ENCODE measurements at places on chromosomes 5 and 9. TPM values are rescaled to one million over a fixed set of nuclear protein-coding genes. Genes with fewer than 3 reads are reported as not detected.

SPOCK1 gene
- total RNA-seq, result 70.3 TPM

IL9 gene
- total RNA-seq, result not detected

SPINK13 gene
- total RNA-seq, result not detected

INSL4 gene
- total RNA-seq, result not detected

LCNL1 gene
- 7.0 TPM for total RNA-seq

ARL14EPL gene
- not detected for total RNA-seq

PIP5K1B gene
- total RNA-seq, result 58.7 TPM

CCDC192 gene
- not detected for total RNA-seq

GLDC gene
- not detected for total RNA-seq

PTPN3 gene
- 70.7 TPM for total RNA-seq

- no peak for DNase-seq
- peaks cover 49% of the 10 kb centered on the region for H3K4me1 ChIP-seq
- no peaks in the 10 kb centered on the region for H3K36me3 ChIP-seq
- no peaks in the 10 kb centered on the region for H3K27me3 ChIP-seq
- no peak overlapping the region for H3K4me3 ChIP-seq
Measured at GRCh38 chr9:107292821-107293542, 9.9 kb downstream of the RAD23B start.

- H3K36me3 ChIP-seq, result peaks cover 19% of the 10 kb centered on the region
- H3K4me1 ChIP-seq, result no peaks in the 10 kb centered on the region
- no peak overlapping the region for H3K4me3 ChIP-seq
Measured at GRCh38 chr9:137373611-137373980, 49.4 kb downstream of the EXD3 start.

DNA sequence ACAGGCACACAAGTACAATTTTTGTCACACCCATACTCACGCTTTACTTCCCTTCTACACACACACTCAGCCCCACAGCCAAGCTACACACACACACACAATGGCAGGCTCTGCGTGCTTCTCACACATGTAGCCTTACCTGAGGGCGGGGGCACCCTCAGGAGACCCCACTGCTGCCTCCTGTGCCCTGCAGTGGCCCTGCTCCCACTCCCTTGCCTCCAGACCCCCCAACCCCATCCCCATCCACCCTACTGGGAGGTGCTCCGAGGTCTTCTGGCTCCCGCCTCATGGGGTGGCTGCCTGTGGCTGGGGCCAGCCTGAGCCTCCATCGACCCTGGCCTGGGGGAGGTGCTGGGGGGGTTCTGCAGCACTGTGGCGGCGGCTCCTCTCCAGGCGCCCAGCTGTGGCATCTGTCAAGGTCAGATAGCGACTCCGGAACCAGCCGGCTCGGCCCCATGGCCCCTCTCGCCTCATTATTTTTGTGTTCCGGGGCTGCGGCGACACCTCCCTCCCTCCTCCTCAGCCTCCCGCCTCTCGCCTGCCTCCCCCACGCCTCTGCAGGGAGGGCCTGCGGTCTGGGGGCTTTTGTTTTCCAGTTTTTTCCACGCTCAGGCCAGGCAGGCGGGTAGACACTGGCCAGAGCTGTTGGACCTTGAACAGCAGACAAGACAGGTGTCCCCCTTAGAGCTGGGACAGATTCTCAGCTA lies 21.7 kb downstream of the CXXC5 start:
- H3K4me3 ChIP-seq, result peak overlapping the region; percentile 57
- peak; percentile 65 for DNase-seq
- H3K4me1 ChIP-seq, result peaks cover 92% of the 10 kb centered on the region
- H3K36me3 ChIP-seq, result no peaks in the 10 kb centered on the region
- H3K27me3 ChIP-seq, result no peaks in the 10 kb centered on the region
- peak overlapping the region; percentile 90 for H3K27ac ChIP-seq

- DNase-seq, result no peak
- no peaks in the 10 kb centered on the region for H3K27me3 ChIP-seq
- H3K27ac ChIP-seq, result no peak overlapping the region
- peaks cover 16% of the 10 kb centered on the region for H3K4me1 ChIP-seq
Measured at GRCh38 chr9:35609001-35609819, 4.1 kb downstream of the TESK1 start.

DNA sequence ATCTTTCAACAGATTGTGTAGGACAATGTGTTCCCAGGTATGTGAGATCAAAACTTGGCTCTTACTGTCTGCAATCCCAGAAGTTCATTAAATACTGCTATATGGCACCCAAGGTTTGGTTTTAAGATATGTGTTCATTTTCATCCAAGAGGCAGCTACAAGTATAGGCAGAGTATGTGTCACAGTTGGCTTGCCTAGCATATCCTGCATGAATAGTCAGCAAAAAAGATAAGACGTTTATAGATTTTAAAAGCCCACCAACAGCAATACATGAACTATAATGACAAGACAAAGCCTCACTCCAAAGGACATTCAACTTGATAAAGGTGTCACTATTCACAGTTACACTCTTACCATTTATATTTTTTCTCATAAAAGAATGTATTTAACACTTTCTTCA lies 99.1 kb downstream of the BNC2 start:
- no peaks in the 10 kb centered on the region for H3K36me3 ChIP-seq
- H3K4me3 ChIP-seq, result no peak overlapping the region
- no peak overlapping the region for H3K27ac ChIP-seq
- peaks cover 5% of the 10 kb centered on the region for H3K27me3 ChIP-seq
- H3K4me1 ChIP-seq, result no peaks in the 10 kb centered on the region
- no peak for DNase-seq

DNA sequence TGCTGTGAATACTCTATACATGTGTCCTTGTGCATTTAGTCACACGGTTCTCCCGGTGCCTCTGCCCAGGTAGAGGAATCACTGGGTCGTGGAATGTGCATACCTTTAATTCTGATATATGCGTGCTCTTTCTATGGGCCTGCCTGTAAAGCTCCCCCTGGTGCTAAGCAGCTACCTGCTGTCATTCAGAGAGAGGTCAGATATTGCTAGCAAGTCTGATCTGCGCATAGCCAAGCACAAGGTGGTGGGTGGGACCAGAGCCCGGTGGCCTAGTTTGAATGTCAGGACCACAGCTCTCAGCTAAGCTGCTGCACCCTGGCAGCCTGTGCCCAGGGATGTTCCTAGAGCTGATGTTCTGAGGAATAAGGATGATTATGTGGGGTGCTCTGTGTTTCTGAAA lies 33.4 kb downstream of the TJP2 start:
- H3K27ac ChIP-seq, result peak overlapping the region; percentile 41
- peak; percentile 38 for DNase-seq
- no peaks in the 10 kb centered on the region for H3K27me3 ChIP-seq
- H3K4me1 ChIP-seq, result peaks cover 58% of the 10 kb centered on the region
- H3K4me3 ChIP-seq, result no peak overlapping the region

- no peak overlapping the region for H3K27ac ChIP-seq
- H3K4me3 ChIP-seq, result no peak overlapping the region
- H3K36me3 ChIP-seq, result no peaks in the 10 kb centered on the region
Measured at GRCh38 chr5:156947925-156948324, 15.1 kb downstream of the TIMD4 start.
